RPMI7951 (cell line): ENCODE measurements at places on chromosomes 7 and 10. TPM values are rescaled to one million over a fixed set of nuclear protein-coding genes. Genes with fewer than 3 reads are reported as not detected.

Gene LHPP
- 9.4 and 16.9 TPM in 2 replicates for total RNA-seq

Gene MRLN
- total RNA-seq, result not detected in 2 replicates

Gene PRRT4
- not detected in 2 replicates for total RNA-seq

Gene TMEM178B
- total RNA-seq, result 4.1 and 4.3 TPM in 2 replicates

Gene SORCS3
- not detected in 2 replicates for total RNA-seq

Gene ZNF804B
- total RNA-seq, result not detected in 2 replicates

Gene IFIT3
- 23.4 and 24.0 TPM in 2 replicates for total RNA-seq

Gene TMEM168
- 11.5 and 19.8 TPM in 2 replicates for total RNA-seq

Gene SYT15
- under 0.01 TPM in 1 of 2 replicates, not detected in the other for total RNA-seq

Gene TDRD1
- total RNA-seq, result not detected in 2 replicates

Gene ENO4
- total RNA-seq, result not detected in 2 replicates

GRCh38 chr7:91876391-91877133, 3.9 kb downstream of the MTERF1 start:
- DNase-seq, result no peak

GRCh38 chr7:74544706-74545469, 91.2 kb downstream of the GTF2IRD1 start:
- peak; percentile 62 for DNase-seq

DNA sequence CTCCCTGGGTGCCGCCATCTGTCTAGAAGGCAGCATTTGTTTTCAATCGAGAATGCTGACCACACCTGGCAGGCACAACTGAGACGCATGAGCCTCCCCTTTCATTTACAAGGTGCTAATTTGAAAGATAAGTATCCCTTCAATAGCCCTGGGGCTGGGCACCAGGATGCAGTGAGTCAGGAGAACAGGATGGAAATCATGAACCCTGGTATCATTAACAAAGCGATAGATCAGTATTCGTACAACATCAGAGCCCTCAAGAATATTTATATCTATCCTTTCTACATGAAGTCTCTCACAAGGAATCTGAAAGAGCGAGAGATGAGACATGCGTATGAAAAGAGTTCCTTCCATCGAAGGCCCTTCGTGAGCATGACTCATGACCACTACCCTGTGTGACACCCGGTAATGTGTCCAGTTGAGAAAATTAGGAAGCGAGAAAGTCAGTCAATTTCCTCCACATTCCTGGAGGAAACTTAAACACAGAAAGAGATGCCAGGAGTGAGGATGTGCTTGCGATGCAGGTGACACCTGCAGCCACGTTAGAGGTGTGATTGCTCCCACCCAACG, 123.1 kb upstream of the PITRM1 start:
- DNase-seq, result peak; percentile 40

- no peak for DNase-seq
Measured at GRCh38 chr10:1536341-1536740, 201.0 kb downstream of the ADARB2 start.

DNA sequence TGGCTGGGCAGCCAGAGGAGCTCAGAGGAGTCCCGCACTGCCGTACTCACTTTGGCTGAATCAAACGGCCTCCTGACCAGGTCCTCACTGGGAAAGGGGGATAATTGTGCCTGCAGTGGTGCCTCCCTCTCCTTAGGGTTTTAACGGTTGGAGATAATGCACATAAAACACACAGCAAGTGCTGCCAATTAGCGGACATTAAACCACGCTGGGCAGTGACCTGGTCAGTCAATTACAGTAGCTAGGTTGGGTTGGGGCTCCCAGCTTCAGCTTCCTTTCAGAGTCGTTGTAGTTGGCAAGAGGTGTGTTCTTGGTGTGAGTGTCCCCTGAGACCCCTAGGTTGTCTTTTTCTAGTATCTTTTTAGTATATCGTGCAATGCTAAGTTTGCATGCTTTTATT, 146.6 kb downstream of the C10orf105 start:
- DNase-seq, result no peak

GRCh38 chr10:19385846-19386450, 337.3 kb downstream of the MALRD1 start:
- DNase-seq, result no peak

- no peak for DNase-seq
Measured at GRCh38 chr10:99569253-99569939, 36.7 kb downstream of the NKX2-3 start.

DNA sequence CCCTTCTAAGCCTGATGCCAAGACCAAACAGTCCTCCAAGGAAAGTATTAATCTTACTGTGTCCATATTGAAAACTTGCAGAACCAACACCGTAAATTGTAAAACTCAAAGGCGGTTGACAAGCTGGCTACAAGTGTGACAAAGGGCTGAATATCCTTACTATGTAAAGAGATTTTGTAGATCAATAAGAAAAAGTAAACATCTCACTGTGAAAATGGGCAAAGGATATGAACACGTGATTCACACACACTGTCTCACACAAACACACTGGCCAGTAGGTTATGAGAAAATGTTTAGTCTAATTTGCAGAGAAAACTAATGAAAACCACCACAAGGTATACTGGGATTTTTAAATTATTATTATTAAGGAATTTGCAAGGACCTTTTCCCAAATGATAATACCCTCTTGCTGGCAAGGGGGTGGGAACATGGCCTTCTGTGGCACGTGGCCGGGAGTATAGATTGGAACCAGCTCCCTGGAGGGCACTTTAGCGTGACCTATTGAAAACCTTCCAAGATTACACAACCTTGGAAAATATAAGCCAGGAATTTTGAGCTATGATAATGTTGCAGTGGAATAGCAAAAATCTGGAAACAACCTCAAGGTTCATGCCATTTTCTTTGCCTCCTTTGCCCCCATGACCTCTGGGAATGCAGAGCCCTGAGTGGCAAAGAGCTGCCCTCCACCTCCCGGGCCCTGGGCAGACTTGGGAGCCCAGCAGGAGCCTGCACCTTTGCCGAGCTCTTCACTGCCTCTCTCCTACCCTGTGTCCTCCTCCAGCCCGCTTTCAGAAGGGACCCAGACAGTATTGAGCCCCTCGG, 26.2 kb upstream of the SLC29A3 start:
- no peak for DNase-seq

- no peak for DNase-seq
Measured at GRCh38 chr10:75858339-75858738, 426.9 kb downstream of the LRMDA start.

GRCh38 chr10:11301571-11302111, 284.0 kb downstream of the CELF2 start:
- DNase-seq, result no peak

- DNase-seq, result peak; percentile 34
Measured at GRCh38 chr7:33909318-33909717, 4.0 kb downstream of the BMPER start.

DNA sequence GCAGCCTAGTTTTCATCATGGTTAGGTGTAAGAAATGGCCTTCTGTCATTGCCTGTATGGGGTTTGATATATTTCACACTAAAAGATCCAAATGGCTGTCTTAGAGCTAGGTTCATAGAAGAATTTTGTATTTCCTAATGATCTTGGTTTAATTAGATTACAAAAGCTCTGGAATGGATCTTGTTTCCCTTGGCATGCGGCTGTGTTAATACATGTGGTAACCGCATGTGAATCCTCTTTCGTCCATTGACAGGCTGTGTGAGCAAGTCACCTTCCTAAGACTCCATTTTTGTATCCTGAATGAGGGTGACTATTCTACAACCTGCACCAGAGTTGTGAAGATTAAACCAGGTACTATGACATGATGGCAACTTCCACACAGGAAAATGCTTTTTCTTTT, 12.4 kb upstream of the FZD1 start:
- no peak for DNase-seq

DNA sequence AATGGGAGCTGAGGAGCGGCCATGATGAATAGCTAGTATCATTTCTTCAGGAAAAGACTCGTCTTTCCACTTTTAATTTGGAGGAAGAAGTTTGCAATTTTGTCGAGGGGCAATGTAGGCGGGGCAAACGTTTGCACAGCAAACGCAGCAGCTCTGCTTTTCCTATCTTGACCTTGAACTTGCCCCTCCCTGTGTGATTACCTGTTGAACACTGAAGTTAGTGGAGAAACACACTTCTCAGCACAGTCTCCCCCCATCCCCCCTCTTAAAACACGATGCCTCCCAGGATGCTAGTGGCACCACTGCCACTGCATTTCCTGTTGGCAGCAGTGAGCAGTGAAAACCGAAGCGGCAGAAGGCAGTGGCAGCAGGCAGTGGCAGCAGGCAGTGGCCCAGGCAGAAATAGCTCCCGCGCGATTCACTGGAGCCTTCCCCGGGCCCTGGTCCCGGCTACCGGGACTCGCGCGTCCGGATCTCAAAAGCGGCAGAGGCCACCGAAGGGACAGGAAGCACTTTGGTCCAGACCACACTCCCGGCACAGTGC, at the start of gene EPDR1:
TSS of gene EPDR1 (plus strand) at position 336 of the 544 bp plus-strand sequence. CDS start 300 bp downstream, outside the sequence.
- DNase-seq, result peak; percentile 80

GRCh38 chr10:24210501-24210900, 1.6 kb downstream of the KIAA1217 start:
- peak; percentile 14 for DNase-seq

DNA sequence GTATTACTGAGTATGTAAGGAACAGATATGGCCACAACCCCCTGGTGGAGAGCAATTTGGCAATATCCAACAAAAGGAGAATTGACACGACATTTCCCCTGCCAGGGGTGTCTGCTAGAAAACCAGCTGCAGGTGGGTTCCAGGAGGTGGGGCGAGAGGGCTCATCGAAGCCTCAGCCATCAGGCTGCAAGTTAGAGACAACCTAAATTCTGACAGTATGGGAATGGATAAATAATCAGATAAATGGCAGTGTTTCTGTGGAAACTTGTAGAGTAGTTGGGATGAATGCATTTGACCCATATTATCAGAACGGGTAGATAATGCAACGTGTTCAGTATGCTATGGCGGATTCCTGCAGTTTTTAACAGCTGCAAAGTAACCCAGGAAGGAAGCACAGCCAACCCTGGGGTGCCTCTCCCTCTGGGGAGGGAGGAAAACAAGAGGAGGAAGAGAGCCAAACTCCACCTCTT, 3.5 kb downstream of the TMEM273 start:
- DNase-seq, result no peak

- no peak for DNase-seq
Measured at GRCh38 chr7:20201380-20201779, 15.8 kb downstream of the MACC1 start.

GRCh38 chr10:74179111-74179710, 28.2 kb downstream of the ADK start:
- DNase-seq, result peak; percentile 22

DNA sequence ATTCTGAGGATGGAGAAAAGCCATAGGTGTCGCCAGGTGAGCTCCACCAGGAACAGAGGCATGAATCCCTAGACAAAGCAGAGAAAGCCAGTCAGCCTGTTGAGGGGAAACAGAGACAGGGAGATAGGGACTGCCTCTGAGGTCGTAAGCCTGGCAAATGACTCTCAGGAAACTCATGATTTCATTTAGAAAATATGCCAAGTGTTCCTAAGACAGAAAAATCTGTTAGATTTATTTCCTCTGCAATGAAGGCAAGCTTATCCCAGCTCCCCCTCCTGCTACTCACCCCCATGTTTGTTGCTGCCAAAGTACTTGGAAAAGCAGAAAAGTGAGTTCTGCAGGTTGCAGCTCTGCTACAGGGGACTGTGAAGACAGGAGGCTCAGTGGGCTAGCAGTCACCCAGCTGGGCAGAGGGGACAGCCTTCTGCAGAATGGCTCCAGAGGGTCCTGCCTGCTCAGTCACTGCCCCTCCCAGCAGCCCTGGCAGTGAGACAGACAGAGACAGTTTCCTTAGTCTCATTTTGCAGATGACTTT, 184.3 kb downstream of the ADRA2A start:
- DNase-seq, result no peak

DNA sequence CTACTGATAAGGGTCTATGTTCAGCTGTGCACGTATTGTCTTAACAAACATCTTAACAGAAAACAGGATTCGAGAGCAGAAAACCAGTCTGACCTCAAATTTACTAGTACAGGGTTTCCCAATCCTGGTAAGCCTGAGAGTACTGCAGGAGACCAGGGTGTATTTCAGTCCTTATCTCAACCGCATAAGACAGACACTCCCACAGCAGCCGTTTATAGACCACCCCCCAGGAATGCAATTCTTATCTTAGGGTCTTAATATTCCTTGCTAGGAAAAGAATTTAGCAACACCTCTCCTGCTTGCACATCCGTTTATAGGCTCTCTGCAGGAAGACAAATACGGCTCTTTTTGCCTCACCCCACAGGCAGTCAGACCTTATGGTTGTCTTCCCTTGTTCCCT, 277.3 kb downstream of the SDK1 start:
- DNase-seq, result no peak

DNA sequence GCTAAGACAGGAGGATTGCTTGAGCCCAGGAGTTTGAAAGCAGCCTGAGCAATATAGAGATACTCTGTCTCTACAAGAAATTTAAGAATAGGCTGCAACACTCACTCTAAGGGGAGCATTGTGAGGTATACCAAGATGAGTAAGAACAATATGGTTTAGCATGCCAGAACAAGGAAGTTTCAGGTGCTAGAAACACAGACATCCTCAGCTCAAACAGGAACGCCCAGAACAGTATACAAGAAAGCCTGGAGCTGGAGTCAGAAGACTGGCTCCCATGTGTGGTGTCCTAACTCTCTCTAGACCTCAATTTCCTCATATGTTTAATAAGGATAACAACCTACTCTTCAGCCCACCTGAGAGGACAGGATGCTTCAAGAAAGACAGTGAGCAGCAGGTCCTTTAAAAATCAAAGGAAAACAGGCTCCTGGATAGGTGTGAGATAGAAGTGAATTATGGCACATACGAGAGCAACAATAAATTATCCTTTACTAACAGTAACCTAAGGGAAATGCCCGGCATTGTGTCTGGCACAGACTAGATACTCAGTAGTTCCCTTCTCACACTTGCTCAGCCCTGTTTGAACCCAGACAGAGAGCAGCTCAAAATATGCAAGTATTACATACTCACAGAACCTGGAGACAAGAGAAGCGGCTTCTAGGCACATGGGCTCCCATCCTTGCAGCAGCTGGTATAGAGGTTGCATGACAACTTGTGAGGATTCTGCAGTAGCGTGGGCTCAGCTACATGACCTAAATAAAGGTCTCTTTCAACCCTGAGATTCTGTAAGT, 45.4 kb downstream of the KAT6B start:
- no peak for DNase-seq

- no peak for DNase-seq
Measured at GRCh38 chr7:154195266-154195665, 143.1 kb downstream of the DPP6 start.

- no peak for DNase-seq
Measured at GRCh38 chr7:116239434-116239833, 29.1 kb downstream of the TES start.

DNA sequence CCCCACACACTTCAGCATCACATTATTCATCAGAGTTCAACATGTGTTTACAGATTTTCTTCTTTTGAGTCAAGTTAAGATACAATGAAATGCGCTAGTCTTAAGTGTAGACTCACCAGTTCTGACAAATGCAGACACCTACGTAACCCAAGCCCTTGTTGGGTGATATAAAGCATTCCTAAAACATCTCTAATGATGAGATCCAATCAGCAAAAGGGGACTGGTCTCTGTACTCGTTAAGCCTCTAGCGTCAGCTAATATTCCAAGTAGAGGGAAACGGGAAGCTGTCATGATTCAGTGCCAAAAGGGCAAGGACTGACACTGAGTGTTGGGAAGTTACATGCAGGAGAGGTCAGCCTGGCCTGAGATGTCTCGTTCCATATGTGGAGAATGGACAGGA, 38.7 kb upstream of the TRIL start:
- DNase-seq, result no peak
